ENCODE measurements at places on chromosomes 16 and 17.

- no peak for DNase-seq
These were observed 1.7 kb upstream of the CDH11 start for GRCh38 chr16:65123396-65124211.

DNA sequence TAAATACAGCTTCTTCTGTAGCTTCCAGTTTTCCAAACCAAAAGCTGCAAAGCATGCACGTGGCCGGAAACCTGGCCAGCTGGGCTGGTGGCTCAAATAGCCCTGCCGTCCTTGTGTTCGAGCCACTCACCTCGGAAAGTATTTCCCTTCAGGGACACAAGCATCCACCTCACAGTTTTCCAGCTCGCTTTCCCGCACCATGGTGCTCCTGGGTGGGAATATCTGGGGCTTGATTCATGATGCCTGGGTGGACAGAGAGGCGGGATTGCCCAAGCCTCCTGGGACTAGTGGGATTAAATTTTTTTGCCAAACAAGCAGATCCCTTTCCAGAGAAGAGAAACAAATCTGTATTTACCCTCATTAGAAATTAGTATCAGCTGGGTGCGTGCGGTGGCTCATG, 7.1 kb upstream of the MVD start:
- DNase-seq, result no peak

GRCh38 chr16:69166221-69166833, 20.6 kb upstream of the SNTB2 start:
- DNase-seq, result no peak

DNA sequence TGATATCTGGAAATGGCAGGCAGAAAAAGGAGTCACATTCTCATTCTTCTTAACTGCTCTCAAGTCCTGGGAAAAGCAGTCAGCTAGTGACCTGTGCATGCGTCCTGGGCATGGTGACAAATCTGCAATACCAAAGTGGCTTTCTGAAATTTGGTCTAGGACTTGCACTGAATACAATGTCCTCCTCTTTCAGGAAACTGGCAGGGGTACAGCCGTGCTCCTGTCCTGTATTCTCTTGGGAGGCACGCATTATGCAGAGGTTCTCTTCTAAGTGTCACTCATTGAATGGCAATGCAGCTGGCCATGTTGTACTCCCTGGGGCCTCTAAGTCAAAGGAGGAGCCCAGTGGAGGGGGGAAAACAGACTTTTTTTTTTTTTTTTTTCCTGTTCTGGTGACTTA, 10.6 kb downstream of the PHF12 start:
- DNase-seq, result no peak

GRCh38 chr17:69346766-69347165, 19.8 kb upstream of the ABCA5 start:
- DNase-seq, result no peak

Data from left renal pelvis (tissue), 4 donors.